Stimulated activated CD4-positive, alpha-beta T cell treated with anti-CD3 and anti-CD28 coated beads, Interleukin-15, amount 100 ng/mL, for 1 hour (primary cell): ENCODE measurements at places on chromosomes 3 and 15.

GRCh38 chr3:78900880-78901279, 866.9 kb downstream of the ROBO1 start:
- no peak for DNase-seq

DNA sequence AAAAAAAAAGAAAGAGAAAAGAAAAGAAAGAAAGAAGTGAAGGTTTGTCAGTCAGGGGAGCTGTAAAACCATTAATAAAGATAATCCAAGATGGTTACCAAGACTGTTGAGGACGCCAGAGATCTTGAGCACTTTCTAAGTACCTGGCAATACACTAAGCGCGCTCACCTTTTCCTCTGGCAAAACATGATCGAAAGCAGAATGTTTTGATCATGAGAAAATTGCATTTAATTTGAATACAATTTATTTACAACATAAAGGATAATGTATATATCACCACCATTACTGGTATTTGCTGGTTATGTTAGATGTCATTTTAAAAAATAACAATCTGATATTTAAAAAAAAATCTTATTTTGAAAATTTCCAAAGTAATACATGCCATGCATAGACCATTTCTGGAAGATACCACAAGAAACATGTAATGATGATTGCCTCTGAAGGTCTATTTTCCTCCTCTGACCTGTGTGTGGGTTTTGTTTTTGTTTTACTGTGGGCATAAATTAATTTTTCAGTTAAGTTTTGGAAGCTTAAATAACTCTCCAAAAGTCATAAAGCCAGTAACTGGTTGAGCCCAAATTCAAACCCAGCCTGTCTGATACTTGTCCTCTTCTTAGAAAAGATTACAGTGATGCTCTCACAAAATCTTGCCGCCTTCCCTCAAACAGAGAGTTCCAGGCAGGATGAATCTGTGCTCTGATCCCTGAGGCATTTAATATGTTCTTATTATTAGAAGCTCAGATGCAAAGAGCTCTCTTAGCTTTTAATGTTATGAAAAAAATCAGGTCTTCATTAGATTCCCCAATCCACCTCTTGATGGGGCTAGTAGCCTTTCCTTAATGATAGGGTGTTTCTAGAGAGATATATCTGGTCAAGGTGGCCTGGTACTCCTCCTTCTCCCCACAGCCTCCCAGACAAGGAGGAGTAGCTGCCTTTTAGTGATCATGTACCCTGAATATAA, 2.0 kb downstream of the B2M start:
- no peak for DNase-seq

- DNase-seq: peak; percentile 42
These were observed 1.3 kb downstream of the CAMK2N2 start for GRCh38 chr3:184259878-184260723.

- no peak for DNase-seq
These were observed 84.3 kb downstream of the ADAMTS7 start for GRCh38 chr15:78726870-78727551.

DNA sequence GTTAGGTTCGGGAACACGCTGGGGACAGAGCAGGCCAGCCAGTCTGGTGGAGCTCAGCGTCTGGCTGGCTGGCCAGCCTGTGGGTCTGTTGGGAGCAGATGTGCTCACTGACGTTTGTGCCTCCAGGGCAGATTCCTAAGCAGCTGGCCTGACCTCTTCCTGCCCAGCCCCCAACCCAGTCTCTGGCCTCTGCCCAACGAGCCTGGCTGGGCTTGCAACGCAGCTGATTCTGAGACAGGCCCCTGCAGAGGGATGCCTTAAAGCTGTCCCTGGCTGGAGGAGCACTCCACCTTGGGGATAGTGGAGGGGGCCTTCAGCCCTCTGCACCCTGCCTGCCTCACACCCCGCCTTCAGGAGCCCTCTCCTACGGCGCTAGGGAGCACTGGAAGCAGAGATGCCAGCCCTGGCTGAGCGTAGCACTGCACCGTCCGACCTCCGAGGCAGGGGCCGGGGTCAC, 46.0 kb downstream of the KLF13 start:
- no peak for DNase-seq

GRCh38 chr3:24802614-24803013, 308.0 kb upstream of the THRB start:
- no peak for DNase-seq

GRCh38 chr3:10763248-10763620, 52.8 kb upstream of the SLC6A11 start:
- no peak for DNase-seq
